ENCODE measurements at places on chromosomes 12 and 14.

- no peak for DNase-seq
Measured at GRCh38 chr14:34890937-34891336, 15.8 kb upstream of the BAZ1A start.

- no peak for DNase-seq
Measured at GRCh38 chr12:106428384-106428783, 70.8 kb downstream of the POLR3B start.

GRCh38 chr12:13536219-13536910 lies 339.8 kb downstream of the EMP1 start:
- DNase-seq = no peak

GRCh38 chr14:98871796-98872195 lies 400.2 kb downstream of the BCL11B start:
- DNase-seq = no peak

- DNase-seq = no peak
Measured at GRCh38 chr12:119505001-119505400, 88.6 kb upstream of the TMEM233 start.

DNA sequence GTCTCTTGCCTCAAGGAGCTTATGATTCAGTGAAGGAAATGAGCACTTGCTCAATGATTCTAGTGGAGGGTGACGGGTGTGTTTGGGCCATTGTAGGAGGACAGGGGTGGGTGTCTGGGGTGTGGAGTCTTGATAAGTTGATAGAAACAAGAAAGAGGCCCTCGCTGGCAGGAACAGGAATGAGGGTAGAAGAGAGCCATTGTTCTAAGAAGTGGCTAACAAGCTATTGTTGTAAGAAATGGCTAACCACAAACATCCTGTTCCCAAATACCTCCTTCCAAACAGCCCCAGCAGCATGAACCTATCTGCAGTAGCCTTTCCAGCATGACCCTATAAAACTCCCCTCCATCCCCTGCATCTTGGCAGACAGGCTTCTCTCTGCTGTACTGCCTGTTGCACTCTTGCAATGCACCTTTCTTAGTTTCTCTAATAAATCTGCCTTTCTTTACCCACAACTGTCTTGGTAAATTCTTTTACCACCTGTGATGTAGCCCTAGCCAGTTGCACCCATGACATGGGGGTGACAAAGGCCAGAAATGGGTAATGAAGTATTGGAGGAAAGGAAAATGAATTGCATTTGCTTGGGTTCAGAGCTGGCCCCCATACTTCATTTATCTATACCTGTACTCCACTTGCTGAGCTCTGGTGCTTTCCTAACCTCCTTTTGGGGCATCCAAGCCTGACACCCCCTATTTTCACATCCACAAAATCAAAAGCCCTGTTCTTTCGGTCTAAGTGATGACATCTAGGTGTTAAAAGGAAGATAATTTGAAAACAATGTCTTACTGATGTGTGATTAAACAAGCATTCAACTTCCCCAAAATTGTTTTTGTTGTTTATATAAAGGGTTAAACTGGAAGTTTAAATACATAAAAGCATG lies 389.1 kb downstream of the GRIN2B start:
- no peak for DNase-seq

GRCh38 chr12:52413202-52413601 lies 7.1 kb upstream of the KRT82 start:
- peak; percentile 35 for DNase-seq
